Mammary epithelial cell (primary cell): ENCODE measurements at places on chromosomes 12 and 14. TPM values are rescaled to one million over a fixed set of nuclear protein-coding genes. Genes with fewer than 3 reads are reported as not detected.

DNA sequence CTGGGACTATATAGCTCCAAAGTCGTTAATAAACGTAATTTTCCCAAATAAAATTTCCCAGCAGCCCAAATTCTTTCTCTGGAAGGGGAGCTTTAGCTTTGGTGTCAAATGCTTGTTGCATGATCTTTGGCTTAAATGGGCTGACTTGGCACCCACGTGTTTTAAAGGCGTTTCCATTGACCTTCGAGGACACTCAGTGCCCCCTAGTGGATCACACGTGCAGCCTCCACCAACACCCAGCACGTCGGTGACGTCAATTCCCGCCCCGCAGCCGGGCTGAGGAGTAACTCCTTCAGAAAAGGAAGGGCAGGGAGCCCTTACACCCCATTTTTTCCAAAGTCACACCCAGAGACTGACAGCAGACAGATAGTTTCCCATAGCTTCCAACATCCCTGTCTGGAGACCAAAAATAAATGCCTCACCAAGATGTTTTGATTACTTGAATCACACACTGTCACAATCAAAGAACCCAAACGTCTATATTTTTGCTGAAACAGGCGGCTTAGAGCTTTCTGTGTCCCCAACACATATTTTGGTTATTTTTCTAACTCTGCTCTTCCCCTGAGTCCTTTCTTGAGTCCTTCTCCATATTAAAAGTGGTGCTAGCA, 707.9 kb downstream of the AACS start:
- DNase-seq: no peak

DNA sequence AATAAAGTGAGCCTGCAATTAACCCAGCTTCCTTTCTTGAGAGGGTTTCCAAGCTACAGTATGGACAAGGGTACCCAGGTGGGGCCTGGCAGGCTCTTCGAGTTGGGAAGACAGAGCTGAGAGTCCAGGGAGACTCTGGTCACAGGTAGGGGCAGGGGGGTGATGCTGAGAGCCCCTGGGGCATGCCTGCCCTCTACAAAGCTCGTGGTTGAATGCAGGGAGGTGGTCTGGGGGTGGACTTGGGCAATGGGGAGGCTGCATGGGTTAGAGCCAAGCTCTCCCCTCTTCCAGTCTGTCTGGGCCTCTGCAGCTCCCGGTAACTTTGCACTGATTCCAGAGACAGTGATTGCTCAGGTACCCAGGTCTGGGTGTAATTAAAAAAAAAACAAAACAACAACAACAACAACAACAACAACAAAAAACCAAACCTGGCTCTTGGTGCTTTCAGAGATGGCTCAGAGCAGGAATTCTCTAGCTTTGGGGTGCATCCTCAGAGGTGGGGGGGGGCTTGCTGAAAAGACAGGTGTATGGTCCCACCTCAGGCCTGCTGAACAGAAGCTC, 30.8 kb upstream of the PPP2R5C start:
- no peak for DNase-seq

DNA sequence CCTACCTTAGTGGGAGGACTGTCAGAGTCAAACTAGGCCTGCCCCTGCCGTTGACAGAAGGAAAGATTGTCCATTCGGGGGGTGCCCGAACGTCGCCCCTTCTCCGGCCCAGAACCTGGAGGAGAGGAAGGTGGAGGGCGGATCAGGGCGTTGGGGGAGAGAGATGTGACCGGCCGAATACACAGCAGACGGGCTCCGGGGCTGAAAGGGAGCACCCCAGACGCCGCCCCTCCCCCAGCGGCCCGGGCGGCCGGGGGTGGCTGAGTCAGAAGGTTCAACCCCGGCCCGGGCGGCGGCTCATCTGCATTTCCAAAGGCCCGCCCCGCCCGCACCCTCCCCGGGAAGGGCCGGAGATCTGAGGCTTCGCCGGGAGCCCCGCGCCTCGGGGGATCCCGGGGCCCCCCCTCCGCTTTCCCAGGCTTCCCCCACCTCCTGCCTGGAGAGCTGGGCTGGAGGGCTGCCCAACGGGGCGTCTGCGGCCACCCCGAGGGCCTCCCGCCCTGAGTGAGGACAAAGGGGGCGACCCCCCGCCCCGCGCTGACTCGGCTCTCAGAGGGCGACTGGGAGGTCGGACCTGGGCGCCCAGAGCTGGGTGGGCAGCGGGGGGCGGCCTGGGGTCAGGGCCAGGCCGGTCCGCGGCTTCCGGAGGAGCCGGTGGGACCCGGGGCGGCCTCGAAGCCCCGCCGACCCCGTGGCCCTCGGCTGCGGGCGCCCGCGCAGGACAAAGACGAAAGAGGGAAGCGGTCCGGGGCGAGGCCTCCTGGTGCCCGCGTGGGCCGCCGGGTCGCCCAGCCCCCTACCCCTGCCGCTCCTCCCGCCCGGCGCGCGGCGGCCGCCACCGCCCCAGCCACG, 3.7 kb upstream of the SETD1B start:
- peak; percentile 91 for DNase-seq

GRCh38 chr12:16271062-16271461, 6.4 kb downstream of the SLC15A5 start:
- no peak for DNase-seq

GRCh38 chr12:115801871-115802270, 475.6 kb downstream of the MED13L start:
- no peak for DNase-seq

Gene TMPO
- total RNA-seq: 30.4 and 74.2 TPM in 2 replicates

DNA sequence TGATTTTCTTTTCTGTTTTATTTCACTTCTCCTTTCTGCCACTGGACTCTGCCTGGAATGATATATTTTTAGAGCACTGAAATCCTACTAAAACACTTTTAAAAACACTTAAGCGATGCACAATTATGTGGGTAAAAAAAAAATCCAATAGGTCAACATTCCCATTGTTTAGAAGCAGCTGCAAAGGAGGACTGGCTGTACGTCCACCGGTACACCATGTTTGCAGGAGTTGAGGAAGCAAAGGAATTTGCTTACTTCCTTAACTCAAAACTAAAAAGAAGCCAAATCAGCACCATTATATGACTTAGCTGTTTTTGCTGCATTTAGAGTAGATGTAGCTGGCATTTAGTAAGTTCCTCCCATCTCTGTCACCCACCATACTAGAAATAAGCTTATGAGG, 186.8 kb upstream of the TMTC1 start:
- DNase-seq: no peak

- no peak for DNase-seq
Measured at GRCh38 chr14:91261115-91261514, 16.6 kb upstream of the GPR68 start.

Gene KRT71
- not detected in 2 replicates for total RNA-seq

GRCh38 chr14:75418850-75419768, 8.7 kb upstream of the JDP2 start:
- no peak for DNase-seq

DNA sequence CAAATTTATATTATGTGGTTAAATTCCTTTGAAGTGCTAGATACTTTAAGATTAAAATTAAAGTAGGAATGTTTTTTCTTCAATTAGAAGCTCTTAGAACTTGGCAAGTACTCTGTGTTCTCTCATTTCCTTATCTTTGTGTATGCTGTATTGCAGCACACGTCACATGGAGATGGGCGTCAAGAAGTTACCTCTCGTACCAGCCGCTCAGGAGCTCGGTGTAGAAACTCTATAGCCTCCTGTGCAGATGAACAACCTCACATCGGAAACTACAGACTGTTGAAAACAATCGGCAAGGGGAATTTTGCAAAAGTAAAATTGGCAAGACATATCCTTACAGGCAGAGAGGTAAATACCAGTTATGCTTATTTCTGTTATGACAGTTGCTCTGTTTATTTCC, 19.7 kb downstream of the MARK3 start:
- no peak for DNase-seq

DNA sequence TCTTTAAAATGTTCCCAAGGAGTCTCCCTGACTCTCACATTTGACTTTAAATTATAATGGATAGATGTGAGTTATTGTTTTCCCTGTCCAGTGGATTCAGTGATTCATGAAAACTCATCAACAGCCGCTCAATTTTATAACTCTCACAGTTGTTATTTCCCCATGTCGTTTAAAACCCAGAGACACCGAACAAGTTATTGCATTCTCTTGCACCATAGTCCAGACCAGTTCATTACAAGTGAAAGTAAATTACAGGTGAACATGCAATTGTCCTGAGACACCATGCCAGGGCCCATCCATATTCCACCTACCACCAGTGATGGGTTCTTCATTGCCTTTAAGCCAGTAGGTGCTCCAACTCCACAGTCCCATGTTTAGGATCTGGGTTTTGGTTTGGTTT, 85.7 kb upstream of the CMKLR1 start:
- DNase-seq: no peak

Gene TSPAN8
- total RNA-seq: not detected in 2 replicates

Gene OXA1L
- total RNA-seq: 76.3 and 85.8 TPM in 2 replicates

DNA sequence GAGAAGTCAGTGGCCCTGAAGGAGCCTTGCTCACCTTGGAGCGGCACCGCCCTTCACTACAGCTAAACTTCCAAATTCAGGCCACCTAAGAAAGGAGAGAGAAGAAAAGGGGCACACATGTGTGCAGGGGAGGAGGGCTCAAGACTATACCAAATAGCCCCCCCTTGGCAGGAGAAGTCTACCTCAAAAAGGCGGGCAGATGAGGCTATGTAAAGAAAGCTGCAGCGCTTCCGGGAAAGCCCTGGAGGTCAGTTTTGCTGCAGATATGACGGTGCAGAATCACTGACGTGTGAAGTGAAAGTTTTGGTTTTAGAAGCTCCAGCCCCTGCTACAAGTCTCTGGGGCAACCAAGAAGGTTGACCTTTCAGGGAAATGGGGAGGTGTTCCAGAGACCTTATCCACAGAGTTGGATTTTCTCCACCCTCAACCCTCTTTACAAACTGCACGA, 48.2 kb upstream of the PNMA1 start:
- DNase-seq: no peak

Gene P2RX2
- not detected for total RNA-seq

Gene KIF26A
- 0.67 TPM for total RNA-seq

Gene MIP
- not detected in 2 replicates for total RNA-seq

DNA sequence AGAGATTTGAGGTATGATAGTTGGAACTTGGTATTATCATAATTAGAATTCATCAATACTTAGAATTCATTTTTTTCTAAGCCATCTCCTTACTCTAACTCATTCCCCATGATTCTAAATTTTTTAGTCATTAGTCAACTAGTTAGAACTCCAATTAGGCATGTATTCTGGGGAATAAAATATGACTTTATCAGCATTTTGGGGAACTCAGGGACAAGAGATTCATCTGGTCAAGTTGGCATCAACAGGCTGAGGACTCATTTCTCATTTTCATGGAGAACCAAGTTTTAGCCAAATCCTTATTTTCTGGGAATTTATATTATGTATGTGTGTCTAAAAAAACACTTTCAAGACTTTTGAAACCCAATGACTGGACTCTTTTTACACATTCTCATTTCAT, 29.2 kb downstream of the DIP2B start:
- no peak for DNase-seq

- no peak for DNase-seq
Measured at GRCh38 chr12:53063708-53064612, 14.1 kb downstream of the TNS2 start.

Gene MYH7
- total RNA-seq: not detected

DNA sequence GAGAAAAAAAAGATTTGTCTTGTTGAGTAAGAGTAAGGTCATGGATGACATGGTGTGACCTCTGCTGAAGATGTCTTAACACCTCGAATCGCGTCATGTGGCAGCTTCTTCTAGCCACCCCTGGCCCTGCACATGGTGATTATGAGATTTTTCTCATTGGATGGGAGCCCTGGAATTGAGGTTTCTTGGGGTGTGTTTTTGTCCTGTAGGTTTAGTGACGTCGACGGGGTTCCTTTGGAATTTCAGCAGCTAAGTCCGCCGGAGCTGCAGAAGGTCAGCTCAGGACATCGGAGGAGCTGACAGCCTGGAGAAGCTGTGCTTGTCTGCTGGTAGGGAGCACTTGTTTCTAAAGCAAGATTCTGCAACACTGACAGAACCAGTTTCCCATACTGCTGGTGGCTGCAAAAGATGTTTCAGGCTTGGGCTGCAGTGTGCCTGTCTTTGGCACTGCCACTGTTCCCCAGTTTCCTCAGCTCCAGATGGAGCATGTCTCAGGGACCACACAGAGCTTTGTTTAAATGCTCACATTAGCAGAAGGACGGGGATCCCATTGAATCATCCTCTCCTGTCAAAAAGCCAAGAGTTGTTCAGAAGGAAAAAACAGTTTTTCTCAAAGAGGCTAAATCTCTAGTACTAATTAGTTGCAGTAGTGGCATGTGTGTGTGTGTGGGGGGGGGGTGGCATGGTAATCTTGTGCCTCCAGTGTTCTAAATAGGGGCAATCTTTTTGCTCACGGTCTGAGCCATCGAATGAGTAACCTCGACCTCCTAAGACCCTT, 5.2 kb upstream of the FOS start:
- DNase-seq: peak; percentile 13

Gene GNB3
- not detected for total RNA-seq

DNA sequence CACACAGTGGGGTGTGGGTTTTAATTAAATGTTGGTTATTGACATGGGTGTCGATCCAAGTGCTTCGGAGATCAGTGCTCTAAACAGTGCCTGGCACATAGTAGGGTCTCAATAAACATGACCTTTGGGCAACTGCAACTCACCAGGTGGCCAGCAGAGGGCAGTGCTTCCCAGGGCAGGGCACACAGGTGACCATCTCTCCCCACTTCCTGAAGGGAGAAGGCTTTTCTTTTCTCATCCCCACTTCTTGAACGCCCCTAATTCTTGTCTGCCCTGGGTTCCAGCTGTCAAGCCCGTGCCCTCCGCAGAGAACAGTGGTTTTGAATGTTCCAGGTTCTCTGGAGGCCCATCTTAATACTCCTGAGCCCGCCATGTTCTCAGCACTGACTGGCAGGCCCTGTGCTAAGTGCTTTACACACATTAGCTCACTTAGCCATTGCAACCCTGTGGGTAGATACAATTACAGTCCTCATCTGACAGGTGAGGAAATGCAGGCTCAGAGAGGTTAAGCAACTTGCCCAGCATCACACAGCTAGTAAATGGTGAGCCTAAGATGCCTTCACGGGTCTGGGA, 16.3 kb downstream of the RAPGEF3 start:
- DNase-seq: no peak

DNA sequence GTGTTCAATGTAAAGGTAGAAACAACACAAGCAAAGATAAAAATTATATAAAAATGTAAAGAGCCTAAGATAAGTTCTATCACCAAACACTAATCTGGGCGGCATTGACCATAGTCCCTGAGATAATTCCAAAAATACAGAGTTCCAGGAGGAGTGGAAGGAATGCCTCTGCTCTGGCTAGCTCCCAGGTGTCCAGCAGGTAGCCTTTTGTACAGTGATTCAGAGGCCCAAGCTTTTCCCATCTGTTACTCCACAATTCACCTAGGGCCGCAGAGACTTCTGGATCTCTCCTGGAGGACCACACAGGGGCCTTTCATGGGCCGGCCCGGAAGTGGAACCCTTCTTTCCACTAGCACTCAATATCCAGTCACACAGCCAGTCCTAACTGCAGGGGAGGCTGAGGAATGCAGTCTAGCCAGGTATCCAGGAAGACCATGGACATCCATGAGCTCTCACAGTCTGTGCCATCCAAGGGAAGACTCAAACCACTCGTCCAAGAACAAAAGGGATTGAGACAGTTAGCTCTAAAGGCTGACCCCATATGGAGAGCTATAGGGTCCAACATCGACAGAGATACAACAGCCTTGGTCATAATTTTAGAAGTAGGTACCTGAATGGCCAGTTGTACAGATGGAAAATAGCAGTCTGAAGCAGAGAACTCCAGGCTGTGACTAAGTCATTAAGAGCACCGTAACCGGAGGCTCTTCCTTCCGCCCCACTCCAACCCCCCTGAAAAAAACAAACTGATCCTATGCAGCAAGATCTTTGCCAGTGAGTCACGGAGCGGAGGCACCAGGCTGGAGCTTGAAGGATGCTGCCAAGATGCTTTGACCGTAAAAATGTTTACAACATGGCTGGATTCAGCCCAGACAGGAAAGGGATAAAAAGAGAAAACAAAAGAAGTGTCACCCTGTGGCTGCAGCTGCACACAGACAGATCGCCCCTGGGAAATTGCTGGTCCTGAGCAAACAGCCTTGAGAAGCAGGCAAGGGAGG, 204.8 kb downstream of the NUAK1 start:
- DNase-seq: peak; percentile 95
